H1 (cell line): ENCODE measurements at places on chromosomes 2 and 18. TPM values are rescaled to one million over a fixed set of nuclear protein-coding genes. Genes with fewer than 3 reads are reported as not detected.

Gene XDH
- 0.98 and 1.2 TPM in 2 replicates for total RNA-seq

Gene TXNDC2
- 0.09 TPM in 1 of 2 replicates, not detected in the other for total RNA-seq

Gene CHST9
- 24.3 and 25.3 TPM in 2 replicates for total RNA-seq

DNA sequence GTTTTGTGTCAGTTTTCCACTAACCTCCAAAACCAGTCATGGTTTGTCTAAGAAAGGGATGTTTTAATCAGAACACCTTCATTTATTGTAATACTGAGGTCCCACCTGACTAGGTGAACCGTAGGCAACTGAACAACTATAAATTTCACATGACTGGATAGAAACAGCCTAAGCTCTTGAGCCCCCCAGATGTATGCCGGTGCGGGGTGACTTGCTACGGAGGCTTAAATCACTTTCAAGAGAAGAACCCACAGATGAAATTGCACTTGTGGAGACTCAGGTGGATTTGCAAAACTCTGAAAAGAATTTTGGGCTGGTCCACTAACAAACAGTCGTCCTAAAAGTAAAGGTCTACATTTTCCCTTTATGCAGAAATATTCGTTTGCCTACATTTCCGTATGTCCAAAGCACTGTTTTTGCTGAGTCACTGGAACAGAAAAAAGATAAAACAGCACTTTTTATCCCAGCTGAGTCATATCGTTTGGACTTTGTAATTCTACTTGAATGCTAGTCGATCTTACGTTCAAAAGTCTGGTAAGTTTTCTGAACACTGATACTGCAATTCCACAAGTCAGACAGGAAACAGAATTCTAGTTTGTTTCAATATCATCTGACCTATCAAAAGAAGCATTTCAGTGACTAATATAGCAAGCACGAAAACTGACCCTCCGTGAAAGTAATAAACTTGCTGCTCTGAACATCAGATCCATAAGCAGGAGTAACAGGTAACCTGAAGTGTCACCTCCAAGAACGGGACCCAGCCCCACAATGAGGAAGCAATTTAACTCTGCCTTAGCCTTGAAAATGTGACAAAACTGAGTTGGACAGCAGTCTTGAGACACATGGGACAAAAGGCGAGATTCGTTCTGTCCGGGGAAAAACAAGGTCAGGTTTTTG lies 18.1 kb downstream of the ZNF516 start:
- no peak for DNase-seq

DNA sequence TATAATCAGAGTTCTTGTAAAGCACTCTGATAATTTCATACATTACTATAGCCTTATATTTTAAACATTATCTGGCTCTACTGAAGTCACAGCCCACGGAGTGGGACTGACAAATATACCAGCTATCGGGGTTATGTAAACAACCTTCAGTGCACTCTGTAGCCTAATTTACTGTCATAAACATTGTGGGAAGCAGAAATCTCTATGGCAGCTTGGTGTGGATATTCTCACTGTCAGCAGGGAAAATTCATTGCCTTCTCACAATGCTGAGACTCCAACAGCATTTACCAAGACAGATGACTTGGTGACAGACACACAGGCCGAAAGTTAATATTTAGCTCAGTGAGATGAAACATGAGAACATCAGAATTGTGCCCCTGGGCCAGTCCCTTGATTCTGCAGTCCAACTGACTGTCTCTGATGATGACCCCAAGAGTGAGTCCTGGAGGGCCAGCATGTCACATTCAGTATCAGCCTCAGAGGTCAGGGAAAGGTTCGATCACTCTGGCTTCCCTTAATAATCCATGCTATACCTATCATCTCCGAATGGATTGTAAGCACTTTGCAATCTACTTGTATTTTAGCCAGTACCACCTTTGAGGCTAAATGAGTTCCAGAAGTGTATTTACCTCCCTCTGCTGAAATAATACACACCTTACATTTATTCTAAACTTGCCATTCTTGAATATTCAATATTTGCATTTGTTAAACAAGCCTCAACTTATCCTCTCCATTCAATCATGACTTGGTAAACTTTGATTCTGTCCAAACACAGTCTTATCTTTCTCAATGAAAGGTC lies 146.2 kb upstream of the OSR1 start:
- DNase-seq, result no peak

- DNase-seq, result no peak
These were observed 24.9 kb downstream of the IGFBP5 start for GRCh38 chr2:216670266-216671080.

- no peak for DNase-seq
These were observed 81.5 kb upstream of the LDLRAD4 start for GRCh38 chr18:13136904-13137669.

GRCh38 chr2:233408366-233409285 lies 54.3 kb downstream of the DGKD start:
- DNase-seq, result peak; percentile 32

DNA sequence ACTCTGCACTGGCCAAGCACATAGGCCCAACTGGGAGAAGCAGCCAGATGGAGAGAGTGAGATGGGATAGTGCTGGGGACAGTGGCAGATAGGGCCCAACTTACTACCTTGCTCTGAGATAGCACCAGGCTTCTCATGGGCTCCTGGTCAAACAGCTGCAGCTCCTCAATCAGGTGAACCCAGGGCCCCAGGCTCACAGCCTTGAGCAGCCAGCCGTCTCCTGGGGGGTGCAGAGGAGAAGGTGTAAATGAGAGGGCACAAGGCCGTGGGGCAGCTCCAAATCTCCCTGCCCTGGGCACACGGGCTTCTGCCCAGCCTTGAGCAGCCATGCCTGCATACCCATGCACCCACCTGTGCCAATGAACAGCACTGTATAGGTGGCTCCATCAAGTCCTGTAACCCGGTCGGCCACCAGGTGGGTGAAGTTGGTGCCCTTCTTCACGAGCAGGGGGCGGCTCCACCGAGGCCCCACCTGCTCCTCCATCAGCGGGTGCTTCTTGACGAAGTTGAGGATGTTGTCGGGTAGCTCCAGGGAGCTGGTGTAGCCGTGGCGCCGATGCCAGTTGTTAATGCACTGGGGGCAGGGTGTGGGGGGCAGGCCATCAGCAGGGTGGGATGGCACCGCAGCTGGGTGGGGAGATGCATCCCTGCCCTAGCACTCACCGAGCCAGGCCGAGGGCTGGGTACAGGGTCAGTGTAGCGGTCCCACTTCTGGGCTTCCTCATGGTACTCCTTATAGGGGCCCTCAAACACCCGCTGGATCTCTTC lies 5.9 kb upstream of the ANKRD39 start:
- DNase-seq, result no peak

DNA sequence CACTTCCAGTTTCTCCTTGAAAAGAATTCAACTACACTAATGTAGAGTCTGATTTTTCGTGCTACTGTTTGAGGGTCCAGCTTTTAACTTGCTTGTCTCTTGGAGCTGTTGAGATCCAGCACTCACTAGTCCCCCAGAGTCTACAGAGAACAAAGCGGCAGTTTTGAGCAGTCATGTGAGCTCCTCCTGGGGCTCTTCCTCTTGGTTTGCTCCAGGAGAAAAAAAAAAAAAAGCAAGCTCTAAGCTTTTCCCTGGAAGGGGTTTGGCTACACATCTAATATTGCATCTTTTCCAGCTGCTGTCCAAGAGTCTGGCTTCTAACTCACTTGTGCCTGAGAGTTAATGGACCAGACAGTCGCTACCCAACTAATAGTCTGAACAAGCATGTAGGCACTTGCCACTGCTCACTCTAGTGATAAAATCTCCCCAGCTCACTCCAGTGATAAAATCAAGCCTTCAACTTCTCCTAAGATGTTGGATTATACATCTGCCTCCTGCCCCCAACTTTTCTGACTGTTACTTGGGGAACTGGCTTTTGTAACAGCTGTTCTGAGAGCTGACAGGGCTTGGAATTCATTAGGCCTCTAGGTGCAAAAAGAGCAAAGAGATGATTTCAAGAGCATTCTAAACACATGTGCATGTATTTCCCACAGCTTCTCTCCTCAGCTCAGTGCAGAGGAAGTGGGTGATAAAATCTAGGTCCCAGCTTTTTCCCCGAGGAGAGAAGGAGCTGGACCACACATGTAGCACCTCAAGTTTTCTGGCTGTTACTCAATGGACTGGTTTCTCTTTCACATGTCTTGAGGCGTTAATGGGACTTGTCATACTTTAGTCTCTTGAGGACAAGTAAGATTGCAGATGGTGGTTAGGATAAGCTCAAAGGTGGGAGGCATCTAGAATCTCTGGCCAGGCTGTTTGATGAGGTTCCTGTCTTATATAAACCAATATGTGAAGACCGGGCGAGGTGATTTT lies 750.5 kb downstream of the LRP1B start:
- no peak for DNase-seq

- DNase-seq, result no peak
These were observed 170.4 kb downstream of the SMAD7 start for GRCh38 chr18:48780201-48780912.

DNA sequence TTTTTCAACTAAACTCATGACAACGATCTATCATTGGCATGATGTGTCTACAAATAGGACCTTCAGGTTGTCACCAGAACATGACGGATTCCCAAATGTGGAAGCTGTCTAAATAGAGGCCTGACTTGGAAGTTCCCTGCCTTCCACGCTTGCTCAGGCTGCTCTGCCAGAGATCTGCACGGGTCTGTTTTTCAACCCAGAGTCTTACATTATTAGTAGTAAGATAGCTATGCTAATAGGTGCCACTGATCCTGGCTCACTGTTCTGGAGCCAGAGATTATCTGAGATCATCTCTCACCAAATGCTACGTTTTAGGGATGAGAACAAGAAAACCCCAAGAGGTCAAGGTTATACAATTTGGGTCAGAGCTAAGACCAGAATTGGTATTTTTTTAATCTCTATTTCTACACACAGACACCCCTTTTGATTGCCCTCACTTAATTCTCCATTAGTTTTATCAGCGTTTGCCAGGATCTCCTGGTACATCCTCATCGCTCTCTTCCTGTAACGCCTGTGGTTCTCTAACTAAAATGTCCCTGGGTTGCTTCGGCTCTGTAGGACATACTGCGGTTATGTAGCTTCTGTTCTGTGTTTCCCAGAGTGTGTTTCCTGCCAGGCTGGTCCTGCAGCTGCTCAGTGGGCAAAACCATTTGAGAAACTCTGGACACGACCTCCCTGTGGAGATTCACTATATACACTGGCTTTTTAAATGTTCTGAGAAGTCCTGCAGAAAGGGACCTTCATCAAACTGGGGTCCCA lies 5.7 kb downstream of the CDC42EP3 start:
- DNase-seq, result no peak

DNA sequence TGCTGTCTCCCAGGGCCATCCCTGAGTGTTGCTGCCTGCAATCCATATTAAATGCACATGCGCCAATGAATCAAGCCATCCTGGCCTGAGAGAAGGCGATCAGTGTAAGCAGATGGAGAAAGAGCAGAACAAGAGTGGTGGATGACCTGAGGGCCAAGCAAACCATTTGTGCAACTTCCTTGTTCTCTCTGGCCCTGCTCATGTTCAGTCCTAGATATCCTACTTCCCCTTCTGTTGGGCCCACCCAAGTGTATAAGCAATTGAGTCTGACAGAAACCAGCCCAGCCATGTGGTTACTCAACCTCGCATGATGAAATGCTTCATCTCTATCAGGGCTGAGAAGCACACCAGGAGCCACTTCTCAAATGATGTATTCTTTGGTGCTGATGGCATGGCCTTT lies 383.1 kb upstream of the ID2 start:
- DNase-seq, result no peak
